ENCODE measurements at places on chromosomes 6 and 20.

DNA sequence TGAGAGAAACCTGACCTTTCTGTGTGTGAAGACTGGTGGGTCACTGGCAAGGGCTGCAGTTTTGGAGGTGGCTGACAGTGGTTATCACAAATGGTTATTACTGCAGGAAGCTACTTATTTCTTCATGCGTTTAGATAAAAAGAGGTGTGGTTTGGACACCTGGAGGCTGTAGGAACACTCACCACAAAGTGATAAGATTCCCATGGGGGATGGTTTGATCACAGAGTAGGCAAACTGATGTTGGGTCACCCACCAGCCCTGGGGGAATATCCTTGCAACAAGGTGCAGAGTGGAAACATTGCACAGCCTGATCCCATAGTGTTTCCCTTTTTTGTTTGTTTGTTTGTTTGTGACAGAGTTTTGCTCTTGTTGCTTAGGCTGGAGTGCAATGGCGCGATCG is 33.9 kb upstream of the RNGTT start:
- no peak for DNase-seq

GRCh38 chr20:44656448-44656847 is 4.9 kb upstream of the ADA start:
- no peak for DNase-seq

DNA sequence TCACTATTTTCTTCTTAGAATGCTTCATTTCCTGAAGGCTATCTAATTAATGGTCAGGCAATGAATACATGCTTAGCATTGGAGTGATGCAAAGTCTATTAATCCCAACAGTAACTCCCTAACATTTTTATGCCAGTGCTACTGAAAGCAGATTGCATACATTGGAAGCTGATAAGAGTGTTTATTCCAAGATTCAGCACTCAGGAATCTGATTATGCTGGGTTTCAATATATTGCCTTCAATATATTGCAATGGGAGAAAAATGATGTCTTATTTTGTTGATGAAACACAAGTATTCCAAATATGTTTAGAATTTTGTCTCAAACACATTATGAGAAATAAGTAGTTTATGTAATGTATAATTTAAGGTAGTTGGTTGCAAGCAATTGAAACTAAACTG is 26.7 kb upstream of the TRDN start:
- no peak for DNase-seq

DNA sequence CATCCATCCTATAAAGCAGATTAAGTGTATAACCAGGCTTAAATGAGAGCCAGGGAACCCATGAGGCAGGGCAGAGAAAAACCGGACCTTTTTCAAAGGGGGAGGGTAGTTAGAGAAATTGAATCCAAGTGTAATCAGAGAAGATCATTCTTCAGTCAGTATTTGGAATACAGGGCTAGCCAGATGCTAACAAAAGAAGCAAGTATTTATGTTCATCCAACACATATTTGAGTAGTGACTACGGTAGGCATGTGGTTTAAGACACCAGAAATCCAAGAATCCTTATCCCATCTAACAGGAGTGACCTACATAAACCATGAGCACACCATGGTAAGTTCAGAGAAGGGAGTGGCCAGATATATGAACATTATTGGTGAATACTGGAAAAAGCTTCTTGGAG is 46.8 kb upstream of the FAM83C start:
- no peak for DNase-seq

DNA sequence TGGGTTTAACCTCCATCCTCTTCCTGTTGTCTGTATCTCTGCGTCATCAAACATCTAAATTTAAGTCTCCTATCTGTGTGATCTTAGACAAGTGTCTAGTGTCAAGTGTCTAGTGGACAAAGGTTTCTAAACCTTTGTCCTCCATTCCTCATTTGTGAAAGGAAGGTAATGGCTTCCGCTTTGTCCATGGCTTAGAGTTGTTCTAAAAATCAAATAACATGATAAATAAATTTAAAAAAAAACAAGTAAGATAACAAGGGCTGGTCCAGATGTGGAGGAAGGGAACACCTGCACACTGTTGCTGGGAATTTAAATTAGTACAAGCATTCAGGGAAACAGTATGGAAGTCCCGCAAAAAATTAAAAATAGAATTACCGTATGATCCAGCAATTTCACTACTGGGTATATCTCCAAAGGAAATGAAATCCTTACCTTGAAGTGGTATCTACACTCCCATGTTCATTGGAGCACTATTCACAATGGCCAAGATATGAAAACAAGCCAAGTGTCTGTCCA is 17.6 kb upstream of the SERPINB1 start:
- no peak for DNase-seq

GRCh38 chr20:21527908-21528307 is 14.0 kb upstream of the NKX2-2 start:
- DNase-seq: no peak

DNA sequence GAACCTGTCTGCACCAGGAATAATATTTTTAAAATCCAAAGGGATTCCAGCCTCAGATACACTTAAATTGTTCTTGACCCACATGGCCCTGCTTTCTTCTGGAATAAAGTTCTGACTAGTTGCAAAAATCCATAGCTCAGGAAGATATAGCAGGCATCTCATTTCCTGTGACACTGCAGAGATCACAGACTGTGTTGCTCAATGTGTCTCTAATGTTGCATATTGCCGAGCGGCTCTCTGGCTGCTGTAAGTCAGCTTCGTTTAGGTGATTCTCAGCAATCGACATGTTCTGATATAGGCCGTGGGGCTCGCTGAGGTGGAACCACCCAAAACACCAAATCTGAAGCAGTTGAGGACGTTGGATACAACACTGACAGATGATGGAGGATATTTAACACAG is 498.3 kb upstream of the AGPAT4 start:
- DNase-seq: no peak

- DNase-seq: no peak
These were observed 292.9 kb downstream of the FARS2 start for GRCh38 chr6:5554226-5554625.

- DNase-seq: no peak
These were observed 248.2 kb upstream of the POU3F2 start for GRCh38 chr6:98586163-98586562.

DNA sequence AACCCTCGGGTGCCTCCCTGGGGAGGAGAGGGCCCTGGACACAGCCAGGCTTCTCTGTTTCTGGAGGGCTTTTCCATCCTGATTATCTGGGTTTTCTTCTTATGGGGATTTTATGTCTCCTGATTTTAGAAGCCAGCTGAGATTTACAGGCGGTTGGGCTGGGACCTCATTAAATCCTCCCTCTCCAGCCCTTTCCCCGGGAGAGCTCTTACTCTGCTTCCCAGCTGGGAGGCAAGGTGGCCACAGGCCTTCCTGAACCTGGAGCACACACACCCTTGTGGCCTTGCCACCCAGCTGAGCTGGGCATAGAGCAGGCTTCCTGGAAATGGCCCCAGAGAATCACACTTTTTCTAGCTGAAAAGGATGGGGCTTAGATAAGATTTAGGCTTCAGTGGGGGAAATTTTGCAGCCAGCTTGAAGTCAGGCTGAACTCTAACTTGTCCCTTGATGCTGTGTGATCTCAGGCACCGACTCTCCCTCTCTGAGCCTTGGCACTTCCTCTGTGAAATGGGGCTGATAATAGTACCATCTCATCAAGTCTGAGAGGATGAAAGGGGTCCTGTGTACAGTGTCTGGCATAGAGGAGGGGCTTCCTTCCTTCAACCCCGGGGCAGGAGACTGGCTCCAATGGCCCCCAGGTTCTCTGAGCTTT is 16.6 kb downstream of the VSTM2L start:
- DNase-seq: no peak

- no peak for DNase-seq
These were observed 29.5 kb upstream of the TCFL5 start for GRCh38 chr20:62891111-62891510.

- no peak for DNase-seq
These were observed 4.9 kb downstream of the XPO5 start for GRCh38 chr6:43570876-43571441.

DNA sequence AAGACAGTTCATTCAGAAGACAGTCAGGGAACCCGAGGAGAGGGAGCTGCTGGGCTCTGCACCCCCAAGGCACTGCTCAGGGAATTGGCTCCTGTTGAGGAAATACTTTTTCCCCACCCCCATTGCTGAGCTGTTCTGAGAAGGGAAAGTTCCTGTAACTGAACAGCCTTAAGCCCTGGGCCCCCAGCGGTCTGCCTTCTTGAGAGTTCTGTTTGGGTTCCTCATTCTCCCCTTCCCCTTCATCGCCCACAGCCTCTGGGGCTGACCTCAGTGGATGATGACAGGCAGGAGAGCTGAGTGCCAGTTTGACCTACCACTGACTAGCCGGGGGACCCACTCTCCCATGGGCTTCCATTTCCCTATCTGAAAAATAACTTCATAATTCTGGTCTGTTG is 10.7 kb downstream of the HCK start:
- DNase-seq: no peak

DNA sequence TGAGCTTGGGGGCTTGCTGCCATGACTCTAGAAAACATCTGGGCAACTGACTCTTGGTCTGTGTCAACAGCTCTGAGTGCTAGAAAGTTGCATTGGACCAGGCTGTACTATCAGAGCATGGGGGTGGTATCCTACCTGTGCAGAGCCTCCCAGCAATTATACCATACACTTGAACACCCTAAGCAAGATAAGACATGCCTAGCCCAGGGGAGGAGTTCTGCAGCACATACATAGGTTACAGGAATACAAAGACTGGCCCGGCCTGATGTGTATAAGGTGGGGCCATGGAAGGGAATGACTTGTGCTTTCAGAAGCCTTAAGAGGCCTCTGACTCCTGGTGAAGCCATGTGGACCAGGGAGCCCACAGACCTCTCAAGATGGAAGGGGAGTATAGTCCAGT is 11.4 kb upstream of the MOCS1 start:
- DNase-seq: no peak

DNA sequence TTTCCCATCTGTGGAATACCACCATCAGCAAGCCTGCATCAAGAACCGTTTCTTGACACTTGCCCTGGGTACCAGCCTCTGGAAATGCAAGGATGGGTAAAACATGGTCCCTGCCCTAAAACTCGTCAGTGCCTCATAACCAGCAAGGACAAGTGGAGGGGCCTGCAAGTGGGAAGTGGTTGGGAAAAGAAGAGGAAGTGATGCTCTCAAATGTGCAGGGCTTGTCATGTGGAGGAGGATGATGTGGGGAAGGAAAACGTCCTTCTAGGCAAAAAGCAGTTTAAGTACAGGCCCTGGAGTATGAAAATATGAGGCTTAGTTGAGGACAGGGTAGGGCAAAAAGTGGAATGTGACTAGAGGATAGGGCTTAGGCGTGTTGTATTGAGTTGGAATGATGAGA is 19.0 kb downstream of the RREB1 start:
- DNase-seq: no peak

- DNase-seq: no peak
These were observed 4.6 kb upstream of the NAA20 start for GRCh38 chr20:20012541-20012940.

- DNase-seq: no peak
These were observed 76.5 kb upstream of the RGS17 start for GRCh38 chr6:153207617-153208016.

DNA sequence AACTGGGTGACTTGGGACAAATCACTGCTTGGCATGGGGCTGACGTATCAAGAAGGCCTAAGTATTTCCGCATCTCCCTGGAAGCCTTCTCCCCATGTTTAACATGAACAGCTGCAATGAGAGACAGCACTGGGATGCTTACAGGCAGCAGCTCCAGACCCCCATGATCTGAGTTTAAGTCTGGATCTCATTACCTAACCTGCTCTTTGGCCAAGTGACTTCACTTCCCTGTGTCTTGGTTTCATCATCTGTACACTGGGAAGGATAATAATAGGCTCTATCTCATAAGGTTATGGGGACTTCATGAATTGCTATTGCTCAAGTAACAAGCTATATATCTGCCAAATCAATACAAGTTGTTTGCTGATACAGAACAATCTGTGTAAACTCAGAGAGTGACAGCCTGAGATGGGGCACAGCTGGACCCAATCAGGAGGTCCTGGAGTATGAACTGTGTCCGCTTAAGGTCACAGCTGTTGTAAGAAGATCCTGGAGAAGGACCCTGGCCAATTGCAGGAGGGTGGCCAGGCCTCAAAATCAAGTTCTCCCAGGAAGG is 56.0 kb downstream of the TGM2 start:
- no peak for DNase-seq

DNA sequence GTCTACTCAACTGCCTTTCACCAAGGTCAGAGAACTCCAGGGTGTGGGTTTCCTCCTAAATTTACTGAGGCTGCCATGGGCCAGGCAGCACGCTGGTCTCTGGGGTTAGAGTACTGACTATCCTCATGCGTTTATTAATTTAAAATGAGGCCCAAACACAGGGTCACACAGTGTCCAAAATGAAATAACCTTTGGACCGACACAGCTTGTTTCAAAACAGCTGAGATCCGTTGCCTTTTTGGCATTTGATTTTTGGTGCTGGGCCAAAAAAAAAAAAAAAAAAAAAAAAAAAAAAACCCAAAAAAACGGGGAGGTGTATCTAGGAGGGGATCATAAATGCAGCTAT is 14.6 kb upstream of the TOX2 start:
- no peak for DNase-seq

GRCh38 chr6:30615958-30616810 is 859 bp downstream of the PPP1R10 start:
- no peak for DNase-seq

DNA sequence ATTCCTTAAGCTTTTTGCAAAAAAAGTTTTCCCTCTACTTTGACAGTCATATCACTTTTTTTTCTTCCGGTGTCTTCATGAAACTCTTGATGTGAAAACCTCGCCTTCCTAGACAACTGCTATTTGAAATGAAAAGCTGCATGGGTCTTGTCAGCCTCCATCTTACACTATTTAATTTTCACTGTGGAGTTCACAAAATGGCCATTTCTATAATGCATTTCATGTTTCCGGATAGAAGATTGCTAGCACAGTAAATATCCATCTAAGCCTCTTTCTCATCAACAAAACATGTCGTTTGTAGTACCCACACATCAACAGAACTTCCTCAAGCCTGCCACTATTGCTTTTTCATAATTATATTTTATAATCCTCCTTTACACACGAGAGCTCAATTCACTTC is 204.9 kb upstream of the ID4 start:
- no peak for DNase-seq

Measured in thoracic aorta (tissue), 2 donors.